NB4 (cell line): ENCODE measurements at places on chromosomes 1 and 21.

DNA sequence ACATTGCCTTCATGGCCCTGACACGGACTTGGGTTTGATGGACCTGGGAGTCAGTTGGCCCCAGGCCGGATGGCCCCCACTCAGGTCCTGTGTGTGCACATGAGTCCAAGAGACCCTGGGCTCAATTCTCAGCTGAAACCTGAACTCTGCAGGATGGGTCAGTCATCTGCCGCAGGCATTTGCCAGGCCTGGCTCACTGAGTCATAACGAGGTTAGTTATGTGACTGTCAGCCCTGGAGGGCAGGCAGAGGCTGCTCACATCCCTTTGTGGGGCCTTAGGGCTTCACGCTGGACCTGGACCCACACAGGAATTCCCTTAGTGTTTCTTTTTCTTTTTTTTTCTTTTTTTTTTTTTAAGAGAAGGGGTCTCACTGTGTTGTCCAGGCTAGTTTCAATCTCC is 46.5 kb downstream of the PSMG1 start:
- no peak for DNase-seq

- no peak for DNase-seq
Observed at GRCh38 chr21:41680444-41681347, 86.2 kb downstream of the RIPK4 start.

DNA sequence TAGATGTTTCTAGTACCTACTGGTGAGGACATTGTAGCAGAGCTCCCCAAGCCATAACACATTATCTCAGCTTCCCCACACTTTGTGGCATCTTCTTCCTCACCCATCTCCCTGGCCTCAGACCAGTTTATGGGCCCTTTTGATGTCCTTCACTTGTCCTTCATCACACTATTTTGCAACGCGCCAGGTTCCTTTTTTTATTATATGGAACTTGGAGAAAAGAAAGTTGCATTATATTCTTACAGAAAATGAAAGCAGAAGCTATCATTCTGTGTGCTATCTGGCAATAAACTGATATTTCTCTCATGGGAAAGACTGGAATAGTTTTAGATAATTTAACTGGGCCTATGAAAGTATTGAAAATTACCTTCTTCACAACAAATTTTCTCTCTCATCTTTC is 196.9 kb upstream of the ETV3 start:
- DNase-seq, result peak; percentile 21

DNA sequence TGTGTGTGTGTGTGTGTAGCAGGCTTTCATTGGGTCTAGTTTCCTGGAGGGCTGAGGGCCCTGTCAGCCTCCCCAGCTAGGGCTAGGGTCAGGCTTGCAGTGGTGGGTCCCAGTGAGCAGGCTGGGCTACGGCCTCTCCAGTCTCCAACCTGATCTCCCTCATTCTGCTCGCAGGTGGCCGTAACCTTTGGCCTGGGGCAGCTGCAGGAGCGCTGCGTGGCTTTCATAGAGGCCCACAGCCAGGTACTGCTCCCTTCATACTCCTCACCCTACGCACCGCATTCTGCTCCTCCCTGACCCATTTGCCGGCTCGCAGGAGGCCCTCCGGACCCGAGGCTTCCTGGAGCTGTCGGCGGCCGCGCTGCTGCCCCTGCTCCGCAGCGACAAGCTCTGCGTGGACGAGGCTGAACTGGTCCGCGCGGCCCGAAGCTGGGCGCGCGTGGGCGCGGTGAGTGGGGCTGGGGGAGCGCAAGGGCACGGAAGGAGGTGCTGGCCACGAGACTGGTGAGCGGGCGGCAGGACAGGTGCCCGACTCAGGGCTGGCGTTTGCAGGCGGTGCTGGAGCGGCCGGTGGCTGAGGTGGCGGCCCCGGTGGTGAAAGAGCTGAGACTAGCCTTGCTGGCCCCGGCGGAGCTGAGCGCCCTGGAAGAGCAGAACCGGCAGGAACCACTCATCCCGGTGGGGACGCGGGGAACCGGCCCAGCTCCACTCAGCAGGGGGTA is 4.7 kb downstream of the BTBD19 start:
- no peak for DNase-seq

DNA sequence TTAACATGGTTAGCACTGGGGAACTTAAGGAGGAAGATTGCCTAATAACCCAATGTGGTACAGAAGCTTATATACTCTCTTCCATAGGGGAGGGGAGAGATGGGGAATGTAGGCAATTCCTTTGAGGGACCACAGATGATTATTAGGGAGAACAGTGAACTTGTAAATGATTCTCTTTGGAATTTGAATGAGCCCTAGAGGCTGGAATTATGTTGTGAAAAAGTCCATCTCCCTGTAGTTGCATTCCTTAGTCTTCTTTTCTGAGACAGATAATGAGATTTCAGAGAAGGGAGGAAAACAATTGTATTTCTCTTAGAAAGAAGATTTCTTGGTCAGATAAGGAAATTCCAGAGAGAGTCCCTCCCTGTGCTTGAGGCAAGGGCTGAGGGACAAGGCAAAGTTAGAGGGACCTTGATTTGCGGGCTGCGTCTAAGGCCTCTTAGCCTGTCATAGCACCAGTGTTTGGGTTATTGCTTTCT is 89.0 kb upstream of the HMCN1 start:
- DNase-seq, result no peak

DNA sequence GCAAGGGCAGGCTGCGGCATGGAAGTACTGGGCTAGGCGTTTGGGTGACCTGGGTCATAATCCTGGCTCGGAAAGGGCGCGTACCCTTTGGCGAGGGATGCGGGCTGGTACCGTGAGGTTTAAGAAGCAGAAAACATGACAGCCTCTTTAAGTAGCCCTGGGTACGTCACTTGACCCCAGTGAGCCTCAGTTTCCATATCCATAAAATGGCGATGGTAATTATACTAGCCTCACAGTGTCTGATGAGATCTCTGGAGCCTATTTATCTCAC is 700 bp downstream of the PIGV start:
- no peak for DNase-seq
